ENCODE measurements at places on chromosomes 2 and 18.
A peak's percentile ranks its signal among the peaks of the same experiment; 100 is the strongest.

DNA sequence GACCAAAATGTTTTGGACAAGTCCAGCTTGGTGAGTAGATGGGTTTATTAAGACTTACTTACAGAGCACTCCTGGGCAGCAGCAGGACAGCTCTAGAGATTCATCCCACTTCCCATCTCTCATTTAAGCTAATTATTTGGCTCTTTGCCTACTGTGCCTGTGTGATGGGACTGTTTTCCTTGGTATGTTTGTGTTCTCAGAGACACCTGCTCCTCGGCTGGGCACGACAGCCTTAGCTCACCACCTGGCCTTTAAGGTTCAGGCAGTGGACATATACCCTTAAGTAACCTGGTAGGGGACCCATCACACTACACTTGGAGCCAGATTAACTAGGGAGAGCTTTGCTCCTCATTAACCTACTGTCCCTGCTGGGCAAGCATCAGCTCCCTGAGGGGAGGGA, 41.7 kb upstream of the EFEMP1 start:
- no peak for DNase-seq

DNA sequence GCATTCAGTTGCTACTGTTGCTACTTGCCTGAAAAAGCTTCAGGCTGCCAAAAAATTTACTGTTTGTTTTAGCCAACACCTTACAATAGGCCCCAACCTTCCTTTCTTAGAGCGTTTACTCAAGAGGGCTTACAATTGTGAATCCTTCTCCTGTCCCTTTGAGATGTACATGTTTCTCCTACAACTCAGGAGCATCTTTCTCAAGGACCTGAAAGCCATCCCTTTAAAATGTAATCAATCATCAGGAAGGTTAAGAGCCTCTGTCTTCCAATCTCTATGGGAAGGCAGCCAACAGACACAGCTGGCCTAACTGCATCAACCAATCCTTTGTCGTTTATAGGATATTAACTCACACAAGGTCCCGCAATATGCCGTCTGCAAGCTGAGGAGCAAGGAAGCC, 3.4 kb upstream of the IER3IP1 start:
- no peak for DNase-seq

GRCh38 chr2:13006426-13006825, 289.7 kb downstream of the TRIB2 start:
- no peak for DNase-seq

DNA sequence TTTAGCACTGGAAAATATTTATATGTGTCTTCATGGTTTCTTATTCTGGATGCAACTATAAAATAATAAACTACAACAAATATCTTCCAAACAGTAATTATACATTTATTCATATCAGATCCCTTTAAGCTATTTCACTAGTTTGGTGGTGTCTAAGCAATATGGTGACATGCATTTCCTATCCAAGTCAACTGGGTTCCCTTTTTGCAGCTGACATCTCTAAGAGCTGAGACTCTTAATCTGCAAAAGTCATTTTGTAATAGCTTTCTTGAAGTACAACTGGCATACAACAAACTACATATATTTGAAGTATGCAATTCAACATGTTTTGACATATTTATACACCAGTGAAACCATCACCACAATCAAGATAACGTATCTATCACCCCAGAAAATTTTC, 59.9 kb upstream of the SLC1A4 start:
- DNase-seq, result peak; percentile 61

GRCh38 chr2:162092658-162093556, 18.9 kb upstream of the DPP4 start:
- peak; percentile 70 for DNase-seq

DNA sequence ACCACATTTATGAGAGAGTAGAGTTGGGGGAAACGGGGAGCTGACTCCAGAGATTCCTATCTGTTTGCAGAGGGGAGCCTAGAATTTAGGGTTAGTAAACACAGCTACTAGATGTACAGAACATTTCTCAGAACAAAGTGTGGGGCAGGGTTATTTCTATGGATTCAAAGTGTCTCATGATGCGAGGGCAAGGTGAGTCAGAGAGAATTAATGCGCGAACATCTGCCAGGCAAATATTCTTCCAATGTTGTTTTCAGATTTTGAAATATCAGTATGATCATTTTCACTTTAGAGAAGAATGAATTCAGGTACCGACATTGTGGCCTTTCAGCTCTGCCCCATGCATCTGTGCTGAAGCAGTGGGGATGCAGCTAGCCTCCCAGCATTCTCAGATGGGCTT, 2.0 kb upstream of the DSEL start:
- no peak for DNase-seq

GRCh38 chr2:109352056-109352897, 223.3 kb downstream of the SH3RF3 start:
- DNase-seq, result no peak

DNA sequence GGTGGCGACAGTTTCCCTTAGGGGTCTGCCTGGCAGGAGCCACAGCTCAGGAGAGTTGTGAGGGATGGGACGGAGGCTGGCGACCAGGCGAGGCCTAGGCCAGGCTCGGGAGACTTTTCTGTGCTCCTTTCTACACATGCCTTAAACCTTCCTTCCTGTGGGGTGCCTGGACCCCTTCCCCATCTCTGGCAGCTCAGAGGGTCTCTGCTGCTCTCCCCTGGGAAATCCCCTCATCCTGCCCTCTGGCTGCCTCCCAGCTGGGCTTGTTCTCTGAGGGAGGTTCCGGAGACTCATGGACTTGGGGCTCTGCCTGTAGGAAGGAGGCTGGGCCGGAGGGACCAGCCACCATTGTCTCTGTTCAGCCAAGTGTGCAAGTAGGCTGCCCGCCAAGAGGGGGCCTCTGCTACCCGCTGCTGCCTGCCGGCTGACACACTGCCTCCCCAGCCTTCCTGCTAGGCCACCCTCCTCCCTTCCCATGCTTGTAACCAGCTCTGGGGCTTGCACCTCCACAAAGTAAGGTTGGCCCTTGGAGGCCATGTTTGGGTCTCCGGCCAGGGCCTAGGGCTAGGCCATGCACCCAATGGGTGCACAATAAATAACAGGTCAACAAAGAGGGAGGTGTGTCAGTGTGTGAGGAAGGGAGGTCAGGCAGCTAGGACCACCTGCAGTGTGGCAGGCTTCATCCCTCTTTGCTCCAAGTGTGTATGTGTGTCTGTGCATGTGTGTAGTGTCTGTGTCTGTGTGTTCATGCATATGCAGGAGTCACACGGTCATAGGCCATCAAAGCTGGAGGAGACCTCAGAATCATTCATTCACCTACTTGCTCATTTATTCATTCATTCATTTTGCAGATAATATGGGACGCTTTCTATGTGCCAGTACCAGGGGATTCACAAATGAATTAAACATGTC, 28.8 kb downstream of the PSD4 start:
- DNase-seq, result no peak

DNA sequence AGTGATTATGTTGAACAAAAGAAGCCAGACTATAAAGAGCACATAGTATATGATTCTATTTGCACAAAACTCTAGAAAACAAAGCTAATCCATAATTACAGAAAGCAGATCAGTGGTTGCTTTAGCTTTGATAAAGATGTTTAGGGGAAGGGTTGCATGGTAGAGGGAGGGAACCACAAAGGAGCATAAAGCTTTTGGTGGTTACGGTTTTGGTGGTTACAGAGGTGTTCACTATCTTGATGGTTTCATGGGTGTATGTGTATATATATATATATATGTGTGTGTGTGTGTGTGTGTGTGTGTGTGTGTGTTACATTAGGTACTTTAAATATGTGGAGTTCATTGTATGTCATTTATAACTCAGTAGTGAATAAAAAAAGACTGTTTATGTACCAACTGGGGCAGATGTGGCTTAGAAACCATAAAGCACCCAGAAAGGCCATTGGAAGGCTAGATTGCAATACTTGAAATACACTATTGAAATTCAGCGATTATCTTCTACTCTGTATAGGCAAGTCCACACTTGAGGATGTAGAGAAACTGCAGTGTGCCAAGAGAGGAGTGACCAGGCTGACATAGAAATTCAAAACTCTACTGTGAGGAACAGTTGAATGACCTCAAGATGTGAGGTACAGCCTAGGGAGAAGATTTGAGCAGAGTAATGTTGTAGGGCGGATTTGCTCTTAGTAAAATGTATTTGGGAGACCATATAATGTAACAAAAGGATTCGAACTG, 60.6 kb downstream of the CAB39 start:
- no peak for DNase-seq

DNA sequence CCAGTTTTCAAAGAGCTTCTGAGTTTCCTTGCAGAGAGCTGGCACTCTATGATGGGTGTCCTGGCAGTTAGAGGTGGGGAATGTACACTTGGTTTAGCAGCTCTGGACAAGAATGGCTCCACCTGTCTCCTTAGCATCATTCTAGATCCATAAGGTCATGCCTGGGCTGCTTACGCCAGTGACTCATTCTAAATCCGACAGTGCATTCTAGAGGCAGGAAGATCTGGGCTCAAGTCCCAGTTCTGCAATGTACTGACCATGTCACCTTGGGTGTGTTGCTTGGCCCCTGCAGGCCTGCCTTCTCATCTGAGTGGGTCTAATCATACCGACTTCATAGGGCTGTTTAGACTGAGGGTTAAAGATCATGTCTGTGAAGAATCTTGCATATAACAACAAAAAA, 46.5 kb downstream of the PTGR3 start:
- DNase-seq, result no peak

GRCh38 chr2:184780384-184780783, 182.1 kb downstream of the ZNF804A start:
- no peak for DNase-seq

DNA sequence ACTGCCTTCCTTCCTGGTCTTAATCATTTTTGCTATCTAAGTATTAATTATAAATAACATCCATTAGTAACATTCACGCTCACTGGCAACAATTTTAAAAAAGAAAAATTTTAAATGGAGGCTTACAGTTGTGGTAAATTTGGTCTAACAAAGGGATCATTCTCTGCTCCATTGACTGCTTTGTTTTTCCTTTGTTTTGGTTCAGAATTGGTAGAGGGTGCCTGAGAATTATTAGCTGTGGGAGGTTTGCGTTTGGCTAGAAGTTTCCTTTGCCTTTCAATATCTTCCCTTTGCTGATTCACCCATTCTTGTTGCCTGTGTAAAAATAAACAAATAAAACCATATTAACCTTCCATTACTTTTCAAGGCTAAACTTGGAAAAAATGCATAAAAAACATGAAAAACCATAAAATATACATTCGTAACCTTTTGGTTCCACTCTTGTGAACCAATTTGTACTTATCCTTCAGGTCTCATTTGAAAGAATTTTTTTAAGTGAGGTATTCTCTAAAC, 114.6 kb downstream of the TLK1 start:
- DNase-seq, result no peak

DNA sequence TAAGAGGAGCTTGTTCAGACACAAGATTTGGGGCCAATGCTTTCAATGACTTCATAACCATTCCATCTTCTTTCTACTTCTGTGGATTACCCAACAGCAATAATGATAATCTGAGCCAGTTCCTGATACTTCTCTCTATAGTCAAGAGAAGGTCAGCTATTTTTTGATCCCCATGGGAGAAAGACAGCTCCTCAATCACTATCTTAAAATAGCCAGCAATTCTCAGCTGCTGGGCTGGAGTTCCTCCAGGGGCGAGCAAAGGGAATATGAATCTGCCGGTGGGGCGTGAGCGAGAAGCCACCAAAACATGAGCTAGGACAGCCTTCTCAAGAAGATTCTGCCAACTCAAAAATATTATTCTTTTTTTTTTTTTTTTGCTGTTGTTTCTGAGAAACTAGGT, at the start of gene TMEM182:
TSS of gene TMEM182 (plus strand) at position 269 of the 400 bp plus-strand sequence. CDS start 187 bp downstream, outside the sequence.
- DNase-seq, result no peak

GRCh38 chr2:129009555-129010146, 691.0 kb upstream of the HS6ST1 start:
- DNase-seq, result no peak

DNA sequence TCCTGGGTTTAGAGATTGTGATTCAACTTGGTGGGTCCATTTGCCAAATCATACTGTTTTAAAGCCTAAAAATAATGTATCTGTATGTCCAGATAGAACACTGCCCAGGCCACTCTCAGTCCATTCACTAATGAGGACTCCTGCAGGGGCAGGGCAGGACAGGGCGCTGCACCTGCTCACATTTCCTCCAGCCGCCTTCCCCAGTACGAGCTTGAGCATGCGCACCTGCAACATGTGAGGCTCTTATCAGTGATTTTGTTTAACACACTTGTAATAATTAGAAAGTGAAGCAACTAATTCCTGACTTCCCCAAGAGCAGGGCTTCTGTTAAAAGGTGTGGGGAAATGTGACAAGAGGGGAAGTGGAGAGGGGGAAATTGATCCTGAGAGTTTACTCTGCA, 89.7 kb downstream of the AFF3 start:
- DNase-seq, result no peak

DNA sequence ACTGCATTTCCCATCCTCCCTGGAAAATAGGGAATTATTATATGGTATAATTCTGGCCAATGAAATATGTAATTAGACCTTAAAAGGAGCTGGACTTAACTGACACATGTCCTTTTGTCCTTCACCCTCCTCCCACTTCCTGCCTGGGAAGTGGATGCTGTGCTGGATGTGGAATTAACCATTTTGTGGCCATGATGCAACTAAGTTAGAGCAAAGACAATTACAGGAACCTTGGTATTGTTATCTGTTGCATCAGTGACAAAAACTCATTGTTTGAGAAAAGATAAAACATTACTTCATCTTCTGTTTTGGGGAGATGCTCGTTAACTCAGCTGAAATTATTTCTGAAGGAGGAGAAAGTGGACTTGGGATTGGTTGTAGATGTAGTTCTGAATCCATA, 227.7 kb upstream of the BOD1L2 start:
- no peak for DNase-seq

GRCh38 chr2:161112908-161113307, 47.3 kb upstream of the TANK start:
- no peak for DNase-seq

DNA sequence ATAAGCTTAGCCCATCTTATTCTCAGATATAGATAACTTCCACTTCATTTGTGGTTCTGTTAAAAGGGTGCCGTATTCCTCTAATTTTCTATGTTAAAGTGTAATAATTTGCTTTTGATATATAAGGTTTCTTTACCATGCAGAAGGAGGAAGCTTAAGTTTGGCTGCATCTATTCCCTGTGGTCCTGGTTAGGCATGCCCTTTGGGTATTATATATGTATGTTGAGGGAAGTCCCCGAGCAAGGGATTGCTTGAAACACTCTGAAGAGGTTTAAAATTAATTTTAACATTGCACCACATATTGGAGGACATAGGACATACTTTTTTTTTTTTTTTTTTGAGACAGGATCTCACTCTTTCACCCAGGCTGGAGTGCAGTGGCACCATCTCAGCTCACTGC, 16.9 kb upstream of the MYO1B start:
- no peak for DNase-seq
